ENCODE measurements at places on chromosomes 16 and 17. TPM values are rescaled to one million over a fixed set of nuclear protein-coding genes. Genes with fewer than 3 reads are reported as not detected.

The ABI3 gene
- 26.2 TPM for total RNA-seq

- DNase-seq = no peak
These were observed 28.6 kb downstream of the SCNN1B start for GRCh38 chr16:23330583-23331249.

GRCh38 chr17:71934520-71934919 lies 186.3 kb upstream of the SOX9 start:
- DNase-seq = no peak

DNA sequence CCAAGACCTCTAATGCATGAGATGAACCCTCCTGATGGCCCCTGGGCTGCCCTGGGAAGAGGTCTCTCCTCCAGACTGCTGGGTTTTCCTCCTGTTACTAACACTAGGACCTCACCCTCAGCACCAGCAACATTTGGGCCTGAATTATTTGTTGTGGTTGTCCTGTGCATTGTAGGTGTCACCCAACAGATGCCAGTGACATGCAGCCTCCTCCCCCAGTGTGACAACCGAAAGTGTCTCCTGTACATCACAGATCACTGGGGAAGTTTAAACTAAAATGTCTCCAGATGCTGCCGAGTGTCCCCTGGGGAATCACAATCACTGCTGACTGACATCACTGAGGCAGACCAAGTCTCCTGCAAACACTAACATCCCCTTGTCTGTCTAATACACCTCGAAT lies 74.8 kb downstream of the SLC5A11 start:
- DNase-seq = no peak

GRCh38 chr16:87017371-87018012 lies 299.7 kb downstream of the C16orf95 start:
- peak; percentile 84 for DNase-seq

DNA sequence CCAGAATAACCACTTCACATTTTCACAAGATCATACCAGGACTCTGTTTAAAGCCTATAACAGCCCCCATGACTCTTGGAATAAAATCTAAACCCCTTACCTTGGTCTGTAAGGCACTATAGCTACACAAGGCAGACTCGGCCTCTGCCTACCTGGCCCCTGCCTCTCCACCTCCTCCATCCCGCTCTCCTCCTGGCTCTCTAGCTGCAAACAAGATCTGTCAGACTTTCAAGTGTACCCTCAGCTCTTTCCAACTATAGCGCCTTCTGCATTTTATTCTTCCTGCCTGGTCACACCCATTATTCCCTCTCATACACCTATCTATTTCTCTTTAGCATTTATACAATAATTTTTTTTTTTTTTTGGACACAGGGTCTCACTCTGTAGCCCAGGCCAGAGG lies 8.2 kb downstream of the USP31 start:
- DNase-seq = no peak

GRCh38 chr17:38617074-38617860 lies 11.5 kb upstream of the SRCIN1 start:
- DNase-seq = no peak

The PLD2 gene
- 36.9 TPM for total RNA-seq

- no peak for DNase-seq
These were observed 1.5 kb downstream of the TNFSF12 start for GRCh38 chr17:7550344-7550743.

The COG4 gene
- 47.4 TPM for total RNA-seq

DNA sequence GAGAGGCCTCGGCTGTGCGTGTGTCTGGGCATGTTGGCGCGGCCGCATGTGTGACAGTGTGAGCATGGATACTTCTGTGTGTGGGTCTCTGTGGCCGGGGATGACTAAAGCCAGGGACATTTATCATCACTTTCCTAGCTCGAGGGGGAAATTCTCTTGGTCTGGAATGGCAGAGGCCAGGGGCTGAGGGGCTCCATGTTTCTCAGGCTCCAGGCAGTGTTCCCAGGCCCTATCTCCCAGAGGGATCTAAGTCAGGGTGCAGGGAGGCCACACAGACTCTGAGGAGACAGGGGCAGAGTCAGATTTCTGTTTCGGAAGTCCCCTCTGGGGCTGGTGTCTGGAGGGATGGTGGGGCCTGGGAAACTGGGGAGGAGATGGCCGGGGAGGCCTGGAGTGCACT lies 23.7 kb upstream of the SPNS2 start:
- DNase-seq = no peak

DNA sequence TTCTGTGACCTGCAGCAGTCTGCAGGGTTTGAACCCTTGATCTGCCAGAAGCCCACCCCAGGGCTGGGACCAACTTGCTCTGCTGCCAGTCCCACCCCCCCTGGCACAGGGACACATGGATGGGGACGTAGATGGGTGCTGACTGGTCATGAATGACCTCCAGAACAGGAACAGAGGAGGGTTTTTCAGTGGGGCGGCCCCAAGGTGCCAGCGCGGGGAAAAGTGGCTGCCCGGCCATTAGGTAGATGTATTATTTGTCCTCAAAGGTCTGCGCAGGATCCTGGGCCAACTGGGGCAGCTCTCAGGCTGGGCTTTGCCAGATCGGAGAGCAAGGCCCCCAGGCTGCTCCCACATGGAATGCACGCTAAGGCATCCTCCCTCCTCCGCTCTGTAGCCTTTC lies 265.2 kb upstream of the TNRC6C start:
- no peak for DNase-seq

- DNase-seq = no peak
These were observed 23.1 kb downstream of the SSH2 start for GRCh38 chr17:29906969-29907368.

DNA sequence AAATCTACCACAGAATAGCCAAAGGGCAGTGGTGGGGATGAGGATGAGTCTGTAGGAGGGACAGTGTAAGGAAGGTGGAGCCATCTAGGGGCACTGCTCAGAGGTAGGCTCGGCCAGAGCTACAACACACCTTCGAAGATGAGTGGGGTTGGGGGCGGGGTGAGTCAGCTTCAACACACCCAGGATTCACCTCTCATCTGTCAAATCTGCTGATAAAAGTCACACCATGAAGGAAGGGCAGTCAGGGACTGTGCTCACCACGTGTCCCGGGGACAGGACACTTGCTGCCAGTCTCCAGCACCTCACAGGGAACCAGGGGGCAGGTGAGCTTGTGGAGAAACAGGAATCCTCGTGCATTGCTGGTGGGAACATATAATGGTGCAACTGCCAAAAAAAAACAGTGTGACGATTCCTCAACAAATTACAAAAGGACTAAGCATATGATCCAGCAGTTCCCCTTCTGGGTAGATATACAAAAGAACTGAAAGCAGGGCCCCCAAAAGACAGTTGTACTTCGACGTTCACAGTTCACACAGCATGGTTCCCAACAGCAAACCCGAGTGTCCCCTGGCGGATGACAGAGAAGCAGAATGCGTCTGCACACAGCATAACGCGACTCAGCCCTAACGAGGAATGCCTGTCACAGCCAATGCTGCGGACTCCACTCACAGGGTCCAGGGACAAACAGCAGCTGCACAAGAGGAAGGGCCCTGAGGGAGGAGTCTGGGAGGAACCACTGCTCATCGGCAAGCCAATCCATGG lies 133.1 kb downstream of the ANKRD11 start:
- no peak for DNase-seq

The STX1B gene
- total RNA-seq = 2.6 TPM

DNA sequence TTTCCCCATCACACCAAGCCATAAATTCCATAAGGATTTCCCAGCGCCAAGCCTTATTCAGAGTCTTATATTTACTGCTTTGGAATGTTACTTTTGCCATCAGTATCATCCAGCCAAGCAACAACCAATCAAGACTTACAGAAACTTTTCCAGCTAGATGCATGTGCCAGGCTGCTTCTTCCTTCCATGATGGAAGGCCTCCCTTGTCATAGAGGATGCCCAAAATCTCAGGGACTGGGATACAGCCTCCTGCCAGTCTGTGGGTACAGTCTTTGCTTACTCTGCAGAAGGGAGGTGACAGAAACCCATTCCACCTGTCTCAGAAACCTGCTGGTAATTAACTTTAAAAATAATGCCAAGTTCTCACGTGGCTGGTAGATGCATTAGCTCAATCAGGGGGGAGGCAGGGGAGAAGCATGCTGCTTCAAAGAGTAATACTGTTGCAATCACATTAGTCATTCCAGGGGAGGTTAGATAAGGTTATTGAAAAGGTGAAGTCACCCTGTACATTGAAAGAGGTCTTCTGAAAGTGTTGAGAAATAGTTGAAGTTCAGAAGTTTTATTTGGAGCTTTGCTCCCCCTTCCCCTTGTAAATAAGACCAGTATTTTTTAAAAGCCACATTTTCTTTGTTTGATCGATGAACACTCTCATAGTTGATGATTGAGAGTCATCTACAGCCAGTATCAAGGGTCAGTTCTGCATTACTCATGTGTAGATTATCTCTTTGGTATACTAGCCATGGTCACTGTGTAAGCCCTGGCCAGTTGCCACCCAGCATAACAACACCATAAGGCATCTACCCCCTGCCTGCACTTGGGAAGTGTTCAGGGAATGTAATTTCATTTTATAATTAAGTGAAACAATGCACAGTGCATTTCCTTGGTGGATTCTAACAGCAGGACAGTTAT lies 22.2 kb downstream of the HLF start:
- DNase-seq = no peak

The CD79B gene
- 0.70 TPM for total RNA-seq
